ENCODE measurements at places on chromosomes 13 and 19.

DNA sequence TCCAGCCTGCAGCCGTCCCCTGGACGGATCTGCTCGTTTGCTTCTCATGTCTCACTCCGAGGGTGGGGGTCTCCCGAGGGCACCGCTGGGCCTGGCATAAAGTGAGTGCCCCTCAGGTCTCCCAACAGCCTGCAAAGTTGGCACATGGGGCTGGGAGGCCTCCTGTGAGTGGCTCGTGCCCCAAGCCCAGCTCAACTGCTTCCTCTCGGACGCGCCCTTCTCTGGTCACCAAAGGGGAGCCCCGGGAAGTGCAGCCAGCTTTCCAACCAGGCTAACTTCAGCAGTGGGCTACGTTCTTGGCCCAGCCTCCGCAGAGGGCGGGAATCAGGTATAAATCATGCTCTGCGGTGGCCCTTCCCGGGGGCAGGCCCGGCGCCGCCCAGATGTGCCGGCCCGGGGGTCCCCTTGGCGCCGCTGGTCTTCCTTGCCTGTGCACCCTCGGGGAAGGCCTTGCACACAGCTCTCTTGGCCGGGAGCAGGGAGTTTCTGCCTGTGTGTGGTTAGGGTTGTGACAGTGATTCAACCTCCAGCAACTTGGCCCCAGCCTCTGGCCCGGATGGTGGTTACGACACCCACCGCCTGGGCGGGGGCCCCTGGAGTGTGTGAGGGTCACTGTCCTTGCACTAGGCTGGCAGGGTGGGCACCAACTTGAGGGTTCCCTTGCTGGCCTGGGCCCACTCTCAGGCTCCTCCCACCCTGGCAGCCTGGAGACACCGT lies 20.7 kb downstream of the CEBPG start:
- DNase-seq, result no peak

- DNase-seq, result no peak
These were observed 111.4 kb upstream of the FRY start for GRCh38 chr13:31919971-31920726.

- no peak for DNase-seq
These were observed 7.1 kb downstream of the COMMD6 start for GRCh38 chr13:75530549-75530961.

DNA sequence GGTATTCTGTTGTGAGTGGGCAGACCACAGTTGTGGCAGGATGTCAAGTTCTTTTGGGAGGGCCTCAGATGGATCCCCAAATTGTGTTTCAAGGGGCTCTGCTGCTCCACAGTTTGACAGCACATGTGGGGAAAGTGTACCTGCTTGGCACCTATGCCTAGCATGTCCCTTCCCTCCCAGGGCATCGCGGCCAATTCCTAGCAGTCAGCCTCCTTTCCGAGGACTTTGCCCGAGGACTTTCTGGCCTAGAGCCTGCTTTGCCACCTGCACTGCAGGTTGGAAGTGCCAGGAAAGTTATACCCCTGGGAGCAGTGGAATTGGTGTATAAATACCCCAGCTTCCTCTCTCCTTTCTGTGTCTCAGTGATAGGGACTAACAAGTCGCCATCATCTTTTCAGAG lies 11.9 kb upstream of the GPR12 start:
- no peak for DNase-seq

GRCh38 chr13:108785844-108786243 lies 156.4 kb downstream of the MYO16 start:
- DNase-seq, result no peak
